ENCODE measurements at places on chromosomes 4 and X. TPM values are rescaled to one million over a fixed set of nuclear protein-coding genes. Genes with fewer than 3 reads are reported as not detected.

DNA sequence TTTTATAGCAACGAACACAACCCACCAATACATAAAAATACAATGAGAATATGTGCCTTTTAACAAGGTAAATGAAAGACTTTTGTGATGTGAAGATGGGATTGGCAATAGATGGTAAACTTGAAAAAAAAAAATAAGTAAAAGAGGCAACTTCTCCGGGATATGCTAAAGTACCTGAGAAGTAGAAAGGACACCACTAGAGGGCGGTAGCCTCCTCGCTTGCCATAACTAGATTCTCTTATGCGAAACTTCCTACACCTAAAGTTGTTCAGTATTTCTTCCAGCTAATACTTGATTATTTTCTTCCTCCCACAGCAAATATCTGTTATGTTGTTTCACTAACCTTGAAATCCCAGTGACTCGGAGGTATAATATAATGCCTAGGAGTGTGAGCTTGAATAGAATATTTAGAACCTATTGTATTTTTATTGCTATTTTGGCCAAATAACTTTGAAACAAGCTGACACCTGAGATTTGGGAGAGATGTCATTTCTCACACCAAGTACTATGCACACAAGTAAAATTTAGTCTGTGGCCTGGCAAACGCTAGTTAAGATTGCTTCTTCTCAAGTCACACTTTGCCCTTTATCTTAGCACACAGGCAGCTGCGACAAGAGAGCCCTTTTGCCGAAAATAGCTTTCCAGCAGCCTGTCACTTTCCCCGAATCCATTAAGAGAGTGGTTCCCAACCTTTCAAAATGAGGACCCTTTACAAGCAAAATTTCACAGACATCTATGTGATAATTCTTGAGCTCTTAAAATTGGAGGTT is 44.9 kb upstream of the PDLIM5 start:
- H3K4me1 ChIP-seq = no peaks in the 10 kb centered on the region
- H3K4me3 ChIP-seq = no peak overlapping the region

FMR1NB gene
- not detected for total RNA-seq

DNA sequence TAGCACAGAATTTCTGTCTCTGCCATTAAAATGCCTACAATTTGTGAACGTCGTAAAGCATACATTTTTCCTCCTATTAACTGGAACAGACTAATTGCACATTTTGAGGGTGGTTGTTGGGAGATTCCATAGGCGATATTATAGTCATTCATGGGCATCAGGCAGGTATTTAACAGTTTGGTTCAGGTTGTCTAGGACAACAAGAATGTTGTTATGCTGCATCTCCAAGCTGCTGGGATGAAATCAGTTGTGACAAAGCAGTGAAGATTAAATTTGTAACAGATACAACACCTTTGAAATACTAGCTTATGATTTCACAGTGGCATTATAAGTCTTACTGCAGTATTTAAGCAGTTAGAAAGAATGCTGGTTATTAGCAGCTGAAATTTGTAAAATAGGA is 339.7 kb upstream of the PITX2 start:
- H3K27ac ChIP-seq = no peak overlapping the region
- no peak overlapping the region for H3K4me3 ChIP-seq
- H3K27me3 ChIP-seq = no peaks in the 10 kb centered on the region
- H3K4me1 ChIP-seq = no peaks in the 10 kb centered on the region
- DNase-seq = no peak

MAGEA8 gene
- not detected for total RNA-seq

DNA sequence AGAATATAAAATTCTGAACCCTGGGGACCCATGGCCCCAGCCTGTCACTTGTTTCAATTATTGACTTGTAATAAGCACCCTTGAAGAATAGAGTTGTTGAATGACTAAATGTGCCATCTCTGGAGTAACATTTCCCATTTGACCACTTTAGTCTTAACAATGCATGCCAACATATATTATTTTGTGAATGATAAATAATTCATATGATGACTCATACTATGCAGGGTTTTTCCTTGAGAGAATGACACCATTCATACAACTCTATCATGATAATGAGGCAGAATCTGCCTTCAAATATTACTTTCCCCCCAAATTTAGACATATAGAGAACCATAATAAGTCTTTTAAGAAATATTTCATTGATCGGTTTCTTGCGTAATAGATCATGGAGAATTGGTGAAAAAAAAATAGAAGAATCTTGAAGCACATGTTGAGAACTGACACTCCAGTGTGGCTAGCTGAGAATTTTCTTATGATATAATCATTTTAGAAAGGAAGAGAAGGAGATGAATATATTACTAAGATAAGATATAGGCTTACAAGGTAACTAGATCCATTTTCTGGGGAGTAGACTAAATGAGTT is 404.5 kb downstream of the GRXCR1 start:
- DNase-seq = no peak
- H3K36me3 ChIP-seq = no peaks in the 10 kb centered on the region
- no peaks in the 10 kb centered on the region for H3K27me3 ChIP-seq
- no peaks in the 10 kb centered on the region for H3K4me1 ChIP-seq
- H3K4me3 ChIP-seq = no peak overlapping the region
- no peak overlapping the region for H3K27ac ChIP-seq

DNA sequence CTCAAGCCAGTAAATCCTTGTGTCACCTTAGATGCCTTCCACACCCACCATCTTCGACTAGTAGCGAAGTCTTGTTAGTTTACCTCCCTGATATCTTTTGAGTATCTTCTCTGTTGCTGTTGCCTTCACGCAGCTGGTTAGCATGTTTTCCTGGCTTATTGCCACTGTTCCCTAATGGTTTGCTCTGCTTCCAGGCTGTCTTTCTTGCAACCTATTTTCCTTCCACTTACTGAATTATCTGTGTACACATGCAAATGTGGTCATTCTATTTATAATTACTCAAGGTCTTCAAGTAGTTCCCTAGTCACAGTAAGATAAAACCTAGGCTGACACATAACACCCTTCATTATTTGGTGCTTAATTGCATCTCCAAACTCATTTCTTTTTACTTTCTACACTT is 89.5 kb downstream of the UGT8 start:
- no peak overlapping the region for H3K4me3 ChIP-seq
- peaks cover 10% of the 10 kb centered on the region for H3K4me1 ChIP-seq
- no peak overlapping the region for H3K27ac ChIP-seq
- no peak for DNase-seq
- H3K36me3 ChIP-seq = peaks cover 5% of the 10 kb centered on the region

GPC3 gene
- 0.39 TPM for total RNA-seq

MAGEA1 gene
- total RNA-seq = not detected

- no peak for DNase-seq
- no peaks in the 10 kb centered on the region for H3K4me1 ChIP-seq
- H3K27ac ChIP-seq = no peak overlapping the region
- no peak overlapping the region for H3K4me3 ChIP-seq
These were observed 182.6 kb downstream of the ATOH1 start for GRCh38 chr4:94011190-94011589.

- H3K4me3 ChIP-seq = no peak within 1 kb of the TSS
- no peaks in the 10 kb centered on the region for H3K4me1 ChIP-seq
- no peaks in the 10 kb centered on the region for H3K36me3 ChIP-seq
- H3K27me3 ChIP-seq = no peaks in the 10 kb centered on the region
- no peak for DNase-seq
These were observed at the start of gene IL1RAPL1 for GRCh38 chrX:28586981-28587551. Gene IL1RAPL1 (plus strand): TSS chrX:28587446.

- H3K36me3 ChIP-seq = no peaks in the 10 kb centered on the region
- peaks cover 2% of the 10 kb centered on the region for H3K4me1 ChIP-seq
- H3K27me3 ChIP-seq = no peaks in the 10 kb centered on the region
- H3K27ac ChIP-seq = no peak overlapping the region
- DNase-seq = no peak
These were observed 90.7 kb upstream of the S100G start for GRCh38 chrX:16559206-16559619.

FAM120C gene
- total RNA-seq = 13.5 TPM

DNA sequence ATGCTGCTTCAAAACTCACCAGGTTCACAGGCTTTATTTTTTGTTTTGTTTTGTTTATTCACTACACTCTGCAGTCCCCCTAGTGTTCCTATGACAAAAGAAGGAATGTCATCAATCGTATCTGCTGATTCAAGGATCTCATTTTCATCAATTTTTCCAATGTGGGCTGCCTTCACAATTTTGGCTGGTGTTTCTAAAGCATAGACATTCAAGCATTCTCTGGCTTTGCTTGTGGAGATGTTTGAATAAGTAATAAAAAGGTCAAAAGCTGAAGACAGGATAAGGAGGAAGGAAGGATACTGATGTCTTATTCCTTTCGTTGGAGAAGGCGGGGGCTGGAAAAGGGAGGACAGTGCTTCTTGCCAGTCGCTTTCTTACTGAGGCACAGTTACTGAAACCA is 12.2 kb upstream of the KCNIP4 start:
- DNase-seq = no peak
- no peaks in the 10 kb centered on the region for H3K27me3 ChIP-seq
- H3K27ac ChIP-seq = no peak overlapping the region
- no peaks in the 10 kb centered on the region for H3K36me3 ChIP-seq
